Sigmoid colon (tissue), 7 donors: ENCODE measurements at places on chromosomes 3 and 15. TPM values are rescaled to one million over a fixed set of nuclear protein-coding genes. Genes with fewer than 3 reads are reported as not detected.

- peak; percentile 34 for DNase-seq
These were observed 77.4 kb upstream of the IQSEC1 start for GRCh38 chr3:13150624-13151023.

GRCh38 chr3:48599077-48599501 lies 4.0 kb upstream of the COL7A1 start:
- no peak for DNase-seq

GRCh38 chr3:65678516-65678915 lies 360.2 kb downstream of the MAGI1 start:
- DNase-seq, result no peak

DNA sequence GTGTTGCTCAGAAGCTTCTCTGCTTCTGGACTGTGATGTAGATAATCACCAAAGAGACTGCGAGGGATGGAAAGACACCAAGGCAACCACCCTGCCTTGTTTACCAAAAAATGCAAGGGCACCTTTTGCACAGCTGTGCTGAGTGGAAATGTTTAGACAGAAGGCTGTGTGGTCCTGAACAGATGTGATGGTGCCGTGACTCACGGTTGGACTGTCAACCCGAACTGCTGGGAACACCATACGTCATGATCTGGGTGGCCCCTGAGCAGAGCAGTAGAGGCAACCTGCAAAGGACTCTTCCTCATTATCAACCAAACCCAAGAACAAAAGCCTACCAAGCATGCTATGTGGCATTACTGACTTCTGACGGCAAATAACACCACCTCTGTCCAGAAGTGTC lies 61.3 kb upstream of the LPP start:
- DNase-seq, result no peak

DNA sequence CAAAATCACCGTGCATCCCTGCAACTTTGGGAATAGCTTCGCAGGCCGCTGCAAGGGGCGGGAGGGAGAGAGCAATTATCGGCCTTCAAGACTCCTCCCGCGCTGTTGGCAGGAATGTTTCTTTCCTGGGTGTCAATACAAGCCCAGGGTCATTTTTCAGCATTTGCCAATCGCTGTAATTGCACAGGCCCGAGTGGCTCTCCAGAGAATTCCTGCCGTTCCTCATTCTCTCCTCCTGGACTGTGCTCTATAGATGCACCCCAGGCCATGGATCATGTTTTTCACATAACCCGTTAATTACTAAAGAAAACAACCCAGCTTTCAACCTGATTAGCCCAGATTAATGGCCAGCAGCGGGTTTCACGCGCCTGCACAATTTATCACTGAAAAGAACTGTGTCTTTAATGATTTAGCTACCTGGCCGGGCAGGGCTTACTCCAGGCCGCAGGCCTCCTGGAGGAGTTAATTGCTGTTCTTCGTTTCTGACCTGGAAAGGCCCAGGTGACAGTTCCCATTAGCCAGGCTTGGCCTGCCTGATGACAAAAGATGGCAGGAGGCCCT lies 144.3 kb downstream of the OPA1 start:
- DNase-seq, result no peak

- no peak for DNase-seq
These were observed 109.6 kb upstream of the PHLDB2 start for GRCh38 chr3:111749171-111750170.

DNA sequence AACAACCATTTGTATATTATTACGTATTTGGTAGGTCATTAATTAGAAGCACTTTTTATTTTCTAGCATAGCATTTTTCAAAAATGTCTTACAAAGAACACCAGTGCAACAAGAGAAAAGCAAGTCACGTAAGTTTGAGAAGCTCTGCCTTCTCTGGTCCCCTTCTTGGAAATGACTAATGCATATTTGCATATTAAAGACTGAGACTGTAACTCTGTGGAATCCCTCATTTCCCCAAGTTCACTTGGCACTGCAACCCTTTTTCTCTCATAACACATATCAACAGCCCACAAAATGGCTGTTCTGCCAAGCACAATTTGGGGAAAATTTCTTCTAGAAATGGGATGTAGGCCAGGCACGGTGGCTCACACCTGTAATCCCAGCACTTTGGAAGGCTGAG lies 176.3 kb downstream of the ERC2 start:
- DNase-seq, result no peak

ACSBG1 gene
- 0.51 TPM for polyA plus RNA-seq

MOBP gene
- not detected for polyA plus RNA-seq

BFSP2 gene
- not detected for polyA plus RNA-seq

LDHAL6B gene
- polyA plus RNA-seq, result not detected

FETUB gene
- not detected for polyA plus RNA-seq

FILIP1L gene
- 6.5 TPM for polyA plus RNA-seq

ANKRD63 gene
- not detected for polyA plus RNA-seq
